Endodermal cell (in vitro differentiated cells): ENCODE measurements at places on chromosomes 13 and 19.

GRCh38 chr19:14494910-14495671 lies 836 bp downstream of the GIPC1 start:
- DNase-seq: no peak

GRCh38 chr19:33562636-33563035 lies 41.0 kb upstream of the PEPD start:
- no peak for DNase-seq

DNA sequence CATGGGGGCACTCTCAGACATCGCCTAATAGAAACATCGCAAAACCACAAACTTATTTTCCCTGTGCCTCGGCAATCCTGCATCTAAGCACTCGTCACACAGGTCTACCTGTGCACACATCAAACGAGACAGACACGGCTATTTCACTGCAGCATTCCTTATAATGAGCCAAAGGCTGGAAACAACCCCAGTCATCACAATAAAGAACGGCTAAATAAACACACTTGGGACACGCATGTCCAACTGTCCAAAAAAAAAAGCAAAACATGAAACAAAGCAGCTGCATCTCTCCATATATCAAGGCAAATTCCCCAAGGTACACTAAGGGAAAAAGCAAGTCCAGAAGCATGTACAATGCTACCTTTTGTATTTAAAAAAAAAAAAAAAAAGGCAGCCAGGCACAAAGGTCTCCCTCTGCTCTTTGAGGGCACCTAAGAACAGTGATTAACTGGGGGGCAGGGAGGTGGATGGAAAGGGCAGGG lies 27.2 kb upstream of the CCNP start:
- DNase-seq: no peak

DNA sequence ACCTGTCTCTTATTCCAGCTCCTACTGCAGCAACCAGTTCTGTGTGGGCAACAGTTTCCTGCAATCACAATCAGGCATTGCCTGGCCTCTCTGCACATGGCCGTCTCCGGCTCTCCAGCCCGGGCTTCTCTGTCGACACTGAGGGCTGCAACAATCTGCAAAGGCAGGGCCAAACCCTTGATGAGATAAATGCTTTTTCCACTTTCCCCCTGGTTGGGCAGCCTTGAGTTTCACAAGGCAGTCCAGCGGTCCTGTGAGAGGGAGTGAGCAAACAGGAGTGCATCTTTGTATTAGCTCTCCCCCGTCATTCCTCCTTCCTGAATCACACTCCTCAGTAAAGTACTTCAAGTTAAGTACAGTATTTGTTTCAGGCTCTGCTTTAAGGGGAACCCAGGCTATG lies 40.7 kb upstream of the VWA8 start:
- peak; percentile 63 for DNase-seq

- DNase-seq: peak; percentile 49
Observed at GRCh38 chr13:42039457-42039945, 8.9 kb upstream of the DGKH start.

GRCh38 chr13:27041341-27041740 lies 130.3 kb downstream of the USP12 start:
- DNase-seq: no peak

GRCh38 chr13:106115081-106115480 lies 420.4 kb downstream of the EFNB2 start:
- DNase-seq: no peak

GRCh38 chr19:47433121-47433520 lies 13.8 kb upstream of the MEIS3 start:
- DNase-seq: no peak

DNA sequence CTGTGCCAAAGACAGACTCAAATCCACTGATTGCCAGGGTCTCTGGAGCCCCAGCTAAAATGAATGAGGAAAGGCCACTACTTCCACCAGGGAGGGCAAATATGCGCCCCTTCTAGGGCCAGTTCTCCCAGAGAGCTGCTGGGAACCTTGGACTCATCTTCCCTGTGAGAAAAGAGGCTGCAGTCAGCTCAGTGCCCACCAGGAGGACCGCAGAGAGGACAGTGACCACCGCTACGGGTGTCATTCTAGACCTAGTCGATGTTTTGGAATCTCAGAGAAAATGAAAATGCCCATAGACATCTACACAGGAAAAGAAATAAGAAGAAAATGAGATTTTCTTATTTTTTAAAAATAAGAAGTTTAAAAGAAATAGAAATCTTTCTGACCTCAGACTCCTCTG lies 235.1 kb downstream of the UQCRFS1 start:
- peak; percentile 75 for DNase-seq

- DNase-seq: peak; percentile 15
Observed at GRCh38 chr13:111337206-111337605, 16.8 kb downstream of the TEX29 start.

- DNase-seq: no peak
Observed at GRCh38 chr19:1271528-1272422, 2.6 kb downstream of the CIRBP start.

GRCh38 chr13:31053091-31053490 lies 108.6 kb downstream of the HSPH1 start:
- DNase-seq: peak; percentile 38

DNA sequence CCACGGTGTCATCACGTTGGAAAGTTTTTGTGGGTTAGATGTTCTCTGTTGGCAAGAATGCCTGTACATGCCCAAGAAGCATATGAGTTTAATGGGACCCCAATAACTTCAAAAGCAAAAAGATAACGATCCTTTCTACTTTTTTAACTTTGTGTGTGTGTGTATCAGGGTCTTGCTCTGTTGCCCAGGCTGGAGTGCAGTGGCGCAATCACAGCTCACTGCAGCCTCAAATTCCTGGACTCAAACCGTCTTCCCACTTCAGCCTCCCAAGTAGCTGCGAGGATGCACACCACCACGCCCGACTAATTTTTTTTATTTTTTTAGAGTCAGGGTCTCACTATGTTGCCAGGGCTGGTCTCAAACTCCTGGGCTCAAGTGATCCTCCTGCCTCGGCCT lies 34.3 kb upstream of the TPM4 start:
- DNase-seq: no peak

DNA sequence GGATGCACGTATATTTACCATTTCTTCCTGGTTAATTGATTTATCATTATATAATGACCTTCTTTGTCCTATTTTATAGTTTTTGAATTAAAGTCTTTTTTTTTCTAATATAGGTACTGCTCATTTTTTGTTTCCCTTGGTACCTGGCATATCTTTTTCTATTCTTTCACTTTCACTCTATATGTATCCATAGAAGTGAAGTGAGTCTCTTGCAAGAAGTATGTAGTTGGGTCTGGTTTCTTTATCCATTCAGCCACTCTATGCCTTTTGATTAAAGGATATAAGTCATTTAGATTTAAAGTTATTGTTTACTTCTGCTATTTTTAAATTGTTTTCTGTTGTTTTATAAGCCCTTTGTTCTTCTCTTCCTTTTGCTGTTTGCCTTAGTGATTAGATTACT lies 194.3 kb upstream of the SLITRK6 start:
- DNase-seq: no peak

- no peak for DNase-seq
Observed at GRCh38 chr13:85582890-85583289, 216.3 kb downstream of the SLITRK6 start.

DNA sequence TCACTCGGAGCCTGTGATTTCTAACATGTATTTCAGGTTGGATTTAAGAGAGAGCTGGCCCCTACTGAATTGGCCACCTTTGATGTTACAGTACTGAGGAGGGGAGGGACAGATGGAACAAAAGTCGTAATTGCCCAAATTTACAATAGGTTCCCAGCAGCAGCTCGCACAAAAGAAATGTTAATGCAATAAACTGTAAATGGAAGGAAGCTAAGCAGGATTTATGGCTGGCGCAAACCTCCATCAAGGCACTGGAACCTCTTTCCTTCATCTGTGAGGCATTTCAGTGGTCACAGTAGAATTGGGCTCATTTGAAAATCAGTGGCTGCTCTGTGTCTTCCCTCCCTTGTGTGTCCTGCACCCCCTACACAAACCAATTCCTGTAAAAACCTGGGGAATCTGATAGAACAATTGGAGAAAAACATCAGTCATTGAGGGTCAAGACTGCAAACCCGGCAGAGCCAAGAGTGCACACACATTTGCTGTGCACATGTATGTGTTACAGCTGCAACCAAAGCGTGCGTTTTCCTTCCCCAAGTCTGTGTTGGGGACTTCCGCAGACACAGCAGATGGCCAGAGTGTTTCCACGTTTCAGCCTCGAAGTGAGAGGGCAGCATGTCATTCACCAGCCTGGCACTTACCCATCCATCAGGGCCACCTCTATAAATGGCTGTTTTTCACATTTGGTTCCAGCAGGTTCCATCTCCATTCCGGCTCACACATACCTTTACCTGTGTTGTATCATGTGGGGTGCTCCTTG lies 192.8 kb downstream of the TM9SF2 start:
- no peak for DNase-seq

DNA sequence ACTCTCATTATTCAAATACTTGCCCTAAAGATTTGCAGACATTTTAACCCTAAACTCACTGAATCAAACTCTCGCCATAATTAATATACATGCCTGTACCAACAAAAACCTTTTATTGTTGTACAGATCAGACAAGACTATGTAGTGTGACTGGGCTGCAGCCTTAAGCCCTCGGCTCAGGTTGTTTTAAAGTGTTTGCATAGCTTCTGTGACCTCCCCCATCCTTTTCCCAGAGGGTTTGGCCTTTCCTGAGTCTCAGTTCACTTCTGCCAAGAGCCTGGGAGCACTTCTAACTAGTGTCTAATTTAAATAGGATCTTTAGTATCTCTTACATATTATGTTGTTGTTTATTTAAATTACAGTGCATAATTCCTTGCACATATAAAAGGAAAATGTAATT lies 158.2 kb downstream of the HS6ST3 start:
- DNase-seq: no peak

DNA sequence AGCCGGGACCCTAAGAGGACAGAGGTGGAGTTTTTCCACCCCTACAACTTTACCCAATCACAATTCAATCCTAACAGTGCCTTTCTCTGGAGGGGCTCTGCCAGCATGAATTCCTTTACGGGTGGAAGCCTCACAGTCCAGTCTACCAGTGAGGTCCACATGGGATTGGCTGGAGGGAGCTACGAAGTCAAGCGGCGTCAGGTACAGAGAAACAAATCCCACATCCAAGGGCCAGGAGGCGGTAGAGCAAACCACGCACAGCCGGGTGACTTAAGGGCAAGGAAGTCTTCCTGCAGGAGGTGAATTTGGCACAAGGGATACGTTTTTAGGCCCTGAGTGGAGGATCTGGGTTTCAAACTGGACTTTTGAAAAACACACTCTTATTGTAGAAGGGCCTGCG lies 199.6 kb downstream of the UQCRFS1 start:
- peak; percentile 69 for DNase-seq

DNA sequence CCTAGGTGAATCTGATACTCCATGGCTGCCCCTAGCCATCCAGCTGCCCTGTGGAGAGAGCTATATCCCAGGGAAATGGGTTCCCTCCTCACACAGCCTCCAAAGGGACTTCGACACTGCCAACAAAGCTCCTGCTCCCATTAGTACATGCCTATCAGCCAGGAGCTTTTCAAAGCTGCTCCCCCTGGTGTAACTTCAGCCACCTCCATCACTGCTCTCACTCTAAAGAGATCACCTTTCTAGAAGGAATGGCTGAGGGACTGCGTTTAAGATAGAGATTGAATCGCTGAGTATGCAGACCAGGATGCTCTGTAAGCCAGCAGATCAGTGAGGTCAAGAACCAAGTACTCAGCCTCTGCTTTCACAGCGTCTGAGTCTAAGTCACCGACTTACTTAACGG lies 213.7 kb downstream of the NALCN start:
- DNase-seq: peak; percentile 82

- no peak for DNase-seq
Observed at GRCh38 chr19:28422791-28423650, 789.9 kb downstream of the UQCRFS1 start.

GRCh38 chr13:39311619-39312018 lies 273.4 kb downstream of the NHLRC3 start:
- no peak for DNase-seq

GRCh38 chr19:3275583-3276340 lies 51.3 kb downstream of the CELF5 start:
- DNase-seq: peak; percentile 100

DNA sequence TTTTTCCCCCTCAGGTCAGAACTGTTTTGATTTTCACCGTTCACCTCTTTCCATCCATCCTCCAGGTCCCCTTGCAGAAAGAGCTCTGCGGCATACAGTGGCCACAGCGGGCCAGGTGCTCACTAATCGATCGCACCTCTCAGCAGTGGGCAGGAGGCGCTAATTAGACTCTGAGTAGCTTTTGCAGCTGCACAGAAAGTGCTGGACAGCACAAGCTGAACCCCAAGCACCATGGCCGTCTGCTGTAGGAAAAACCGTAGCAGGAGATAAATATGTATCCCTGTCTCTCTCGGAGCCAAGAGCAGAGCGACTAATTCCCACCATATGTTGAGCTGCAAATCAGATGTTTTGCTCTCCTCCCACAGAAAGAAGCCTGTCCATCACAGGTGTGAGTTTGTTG lies 54.4 kb downstream of the PEX11G start:
- no peak for DNase-seq

GRCh38 chr19:7533925-7534480 lies 1.5 kb upstream of the PNPLA6 start:
- DNase-seq: peak; percentile 95

DNA sequence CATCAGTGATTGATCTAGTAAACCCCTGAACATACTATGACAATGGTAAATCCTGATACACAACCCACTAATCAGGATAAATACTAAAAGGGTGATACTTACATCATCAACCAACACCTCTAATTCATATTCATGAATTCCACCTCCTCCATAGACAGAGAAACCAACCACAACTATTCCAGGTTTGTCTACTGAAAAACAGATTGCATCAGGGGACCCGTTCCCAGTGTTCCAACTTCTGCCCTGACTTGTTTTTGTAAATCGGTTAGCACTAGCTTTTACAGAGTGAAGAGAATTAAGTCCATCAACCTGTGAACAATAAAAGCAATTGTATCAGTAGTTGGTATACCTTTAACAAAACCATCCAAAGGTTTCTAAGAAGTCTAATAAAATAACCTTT lies 149.2 kb downstream of the MYCBP2 start:
- DNase-seq: no peak

- no peak for DNase-seq
Observed at GRCh38 chr19:15591796-15592195, 23.2 kb upstream of the CYP4F8 start.
